ENCODE measurements at places on chromosomes 6 and 20.

GRCh38 chr6:169164986-169165385 is 88.7 kb downstream of the THBS2 start:
- no peak for DNase-seq

DNA sequence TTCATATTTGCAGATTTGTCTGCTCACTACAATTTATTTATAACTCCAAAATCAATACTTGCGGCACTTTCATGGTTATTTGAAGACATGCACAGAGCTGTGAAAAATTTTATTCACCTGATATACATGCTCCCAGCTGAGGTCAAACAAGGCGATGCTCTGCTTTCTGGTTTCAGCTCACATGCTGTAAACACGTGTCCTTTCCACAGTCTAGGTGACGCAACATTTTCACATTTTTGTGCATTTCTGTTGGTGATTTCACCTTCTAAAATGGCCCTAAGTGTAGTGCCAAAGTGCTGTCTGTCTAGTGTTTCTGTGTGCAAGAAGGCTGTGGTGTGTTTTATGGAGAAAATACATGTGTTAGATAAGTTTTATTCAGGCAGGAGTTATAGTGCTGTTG is 650.5 kb downstream of the RNF144B start:
- no peak for DNase-seq

DNA sequence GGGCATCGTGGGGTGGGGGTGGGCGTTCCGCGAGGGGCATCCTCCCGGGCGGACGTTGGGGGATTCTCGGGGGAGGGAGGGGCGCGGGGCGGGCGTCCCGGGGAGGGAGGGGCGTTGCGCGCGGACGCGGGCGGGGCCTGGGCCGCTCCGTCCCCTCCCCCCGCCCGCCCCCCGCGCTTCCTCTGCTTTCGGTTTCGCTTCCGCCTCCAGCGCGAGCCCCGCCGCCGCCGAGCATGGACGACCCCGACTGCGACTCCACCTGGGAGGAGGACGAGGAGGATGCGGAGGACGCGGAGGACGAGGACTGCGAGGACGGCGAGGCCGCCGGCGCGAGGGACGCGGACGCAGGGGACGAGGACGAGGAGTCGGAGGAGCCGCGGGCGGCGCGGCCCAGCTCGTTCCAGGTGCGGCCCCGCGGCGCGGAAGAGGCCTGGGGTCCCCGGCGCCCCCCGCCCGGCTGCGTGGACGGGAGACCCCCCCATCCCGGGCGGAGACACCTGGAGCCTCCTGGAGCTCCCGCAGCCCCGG is at the start of gene OGFR:
Gene OGFR (plus strand): TSS at position 209 of the 528 bp plus-strand sequence. CDS start 25 bp downstream, at position 234.
- peak; percentile 90 for DNase-seq

DNA sequence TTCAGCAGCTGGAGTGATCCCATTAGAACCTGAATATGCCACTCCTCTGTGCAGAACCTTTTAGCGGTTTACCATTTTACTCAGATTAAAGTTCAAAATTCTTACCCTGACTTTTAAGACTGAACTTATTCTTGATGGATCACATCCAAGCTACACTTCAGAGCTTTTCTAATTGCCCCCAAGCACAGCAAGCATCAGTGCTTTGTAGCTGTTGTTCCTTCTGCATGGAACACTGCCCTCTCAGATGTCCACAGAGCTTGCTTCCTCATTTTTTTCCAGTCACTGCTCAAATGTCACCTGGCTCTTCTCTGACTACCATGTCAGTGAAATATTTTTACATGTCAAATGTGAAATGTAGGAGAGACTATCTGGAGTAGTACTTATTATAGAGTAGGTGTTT is 1.6 kb upstream of the SLC35B3 start:
- DNase-seq: no peak

GRCh38 chr6:51531623-51532022 is 555.8 kb downstream of the PKHD1 start:
- no peak for DNase-seq

DNA sequence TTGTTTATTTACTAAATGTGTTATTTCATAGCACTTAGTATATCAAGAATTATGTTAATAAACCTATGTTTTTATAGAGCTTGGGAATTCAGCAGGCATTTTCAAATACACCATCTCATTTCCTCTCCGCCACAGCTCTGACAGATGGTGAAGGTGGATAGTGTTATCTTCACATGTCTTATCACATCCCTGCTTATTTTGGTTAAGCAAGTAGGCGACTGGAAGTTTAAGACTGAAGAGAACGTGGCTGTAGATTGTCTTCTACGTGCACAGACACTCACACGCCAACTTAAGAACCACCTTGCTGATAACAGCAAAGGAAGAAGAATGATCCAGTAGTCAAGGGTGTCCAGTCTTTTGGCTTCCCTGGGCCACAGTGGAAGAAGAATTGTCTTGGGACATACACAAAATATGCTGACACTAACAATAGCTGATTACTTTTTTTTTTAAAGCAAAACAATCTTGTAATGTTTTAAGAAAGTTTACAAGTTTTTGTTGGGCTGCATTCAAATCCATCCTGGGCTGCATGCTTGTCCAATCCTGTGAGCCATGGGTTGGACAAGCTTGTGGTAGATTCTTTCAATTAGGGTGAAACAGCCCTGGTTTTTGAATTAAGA is 43.3 kb upstream of the SCGN start:
- DNase-seq: no peak

DNA sequence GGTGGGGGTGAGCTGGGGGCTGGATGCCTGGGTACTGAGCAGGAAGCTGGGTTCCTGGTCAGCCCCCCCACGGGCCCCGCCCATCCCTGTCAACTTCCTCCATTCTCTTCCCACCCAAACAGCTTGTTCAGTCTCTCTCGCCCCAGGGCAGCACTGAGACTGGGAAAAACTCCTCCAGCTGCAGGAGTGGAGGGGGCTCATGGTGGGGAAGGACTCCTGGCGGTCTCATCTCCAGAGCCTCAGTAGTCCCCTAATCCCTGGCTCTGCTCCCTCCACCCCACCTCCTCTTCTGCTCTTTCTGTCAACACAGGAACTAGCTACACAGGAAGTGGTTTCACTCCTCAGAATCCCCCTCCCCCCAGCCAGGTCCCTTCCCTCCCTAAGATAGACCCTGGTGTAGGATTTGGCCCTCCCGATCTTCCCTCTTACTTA is at the start of gene GPSM3:
Gene GPSM3 (minus strand): TSS at position 36 of the 432 bp plus-strand sequence. CDS start 130 bp downstream, outside the sequence.
- DNase-seq: no peak

DNA sequence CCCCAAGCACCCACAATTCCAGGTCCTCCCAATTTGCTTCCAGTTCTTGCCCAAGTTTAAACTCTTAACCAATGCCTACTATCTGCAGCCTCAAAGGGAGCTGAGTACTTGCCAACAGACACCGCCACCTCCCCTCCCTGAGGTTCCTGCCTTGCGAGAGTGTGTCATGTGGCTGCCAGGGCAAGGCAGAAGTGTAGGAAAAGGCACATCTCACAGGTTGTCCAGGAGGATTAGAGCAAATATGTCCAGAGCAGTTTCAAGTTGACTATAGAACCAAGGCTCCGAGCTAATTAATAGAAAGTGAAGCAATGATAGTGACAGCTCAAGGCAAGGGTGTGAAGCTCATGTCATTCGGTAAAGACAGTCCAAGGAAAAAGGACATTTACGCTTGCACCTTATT is 127.8 kb downstream of the ATXN1 start:
- no peak for DNase-seq

DNA sequence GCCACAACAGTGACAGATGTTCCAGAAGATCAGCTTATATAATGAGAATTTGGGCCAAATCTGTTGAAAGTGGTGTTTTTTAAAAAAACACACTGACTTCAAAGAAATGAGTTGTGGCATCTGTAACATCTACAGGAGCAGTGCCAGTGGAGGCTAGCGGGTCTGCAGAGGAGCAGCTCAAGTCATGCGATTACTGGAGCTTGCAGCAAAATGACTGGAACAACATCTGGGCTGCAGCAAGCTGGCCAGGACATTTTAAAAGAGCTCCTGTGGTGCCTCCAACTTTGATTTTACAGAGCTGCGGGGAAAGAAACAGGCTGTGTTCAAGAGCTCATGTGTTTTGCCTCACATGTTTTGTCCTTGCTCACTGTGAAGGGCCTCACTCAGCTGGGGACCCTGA is 57.2 kb downstream of the TBX18 start:
- no peak for DNase-seq

DNA sequence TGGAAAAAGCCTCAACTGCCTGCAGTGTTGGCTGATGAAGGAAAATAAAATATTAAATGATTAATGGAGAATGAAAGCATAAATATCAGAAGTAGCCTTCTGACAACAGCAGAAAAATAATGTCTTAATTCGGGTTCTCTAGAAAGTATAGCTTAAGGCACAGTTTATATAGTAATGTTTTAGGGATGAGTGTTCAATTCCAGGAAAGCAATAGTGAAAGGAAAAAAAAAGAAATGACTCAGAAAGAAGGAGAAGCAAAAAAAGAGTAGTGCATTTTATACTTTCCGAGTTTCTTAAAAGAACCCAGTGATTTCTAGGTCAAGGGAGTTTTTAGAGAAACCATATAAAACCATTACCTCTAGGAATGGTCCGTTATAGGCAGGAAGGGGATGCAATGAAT is 137.3 kb downstream of the HTR1B start:
- no peak for DNase-seq

- DNase-seq: no peak
Observed at GRCh38 chr6:118660218-118660569, 8.8 kb upstream of the CEP85L start.

DNA sequence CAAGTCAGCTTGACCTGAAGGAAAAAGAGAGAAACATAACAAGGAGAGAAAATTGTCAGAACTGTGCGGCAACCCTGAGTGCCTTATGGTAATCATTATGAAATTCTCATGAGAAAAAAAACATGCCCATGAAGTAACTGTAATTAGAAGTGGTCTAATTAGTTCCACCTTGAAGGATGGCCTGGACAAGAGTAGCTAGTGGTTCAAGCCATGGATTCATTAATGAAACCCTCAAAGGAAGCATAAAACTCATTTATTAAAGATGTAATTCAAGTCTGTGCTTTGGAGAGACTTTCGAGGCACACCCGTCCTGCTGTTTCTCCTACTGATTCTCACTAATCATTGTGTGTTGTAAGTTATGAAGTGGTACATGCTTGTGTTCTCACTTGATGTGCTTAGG is 160.2 kb downstream of the PHF3 start:
- no peak for DNase-seq

GRCh38 chr20:9628141-9628540 is 113.8 kb downstream of the LAMP5 start:
- no peak for DNase-seq

DNA sequence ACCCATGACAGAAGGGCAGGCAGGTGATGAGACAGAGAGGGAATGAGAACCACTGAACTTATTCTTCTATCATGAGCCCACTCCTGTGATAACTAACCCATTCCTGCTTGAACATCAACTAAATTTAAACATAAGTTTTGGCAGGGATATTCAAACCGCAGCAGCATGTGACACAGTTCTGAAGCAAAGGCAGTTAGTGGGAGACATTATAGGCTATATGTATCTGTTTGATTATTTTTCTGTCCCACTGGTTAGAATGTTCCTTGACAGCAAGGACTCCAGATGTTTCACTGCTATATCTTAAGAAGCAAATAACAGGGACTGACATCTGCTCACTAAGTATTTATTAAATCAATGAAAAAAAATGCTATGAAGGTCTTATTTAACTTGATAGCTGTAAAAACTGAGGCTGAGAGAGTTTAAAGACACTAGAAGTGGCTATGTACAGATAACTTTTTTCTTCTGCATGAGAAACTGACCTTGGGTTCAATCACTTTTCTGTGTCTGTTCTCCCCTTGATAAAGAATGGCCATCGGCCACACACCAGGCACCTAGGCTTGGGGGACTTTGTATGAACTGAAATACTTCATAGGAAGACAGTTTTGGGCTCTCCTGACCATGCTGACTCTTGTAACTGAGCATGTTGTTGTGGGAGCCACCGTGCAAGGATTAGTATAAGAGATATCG is 90.9 kb downstream of the CEP162 start:
- no peak for DNase-seq

DNA sequence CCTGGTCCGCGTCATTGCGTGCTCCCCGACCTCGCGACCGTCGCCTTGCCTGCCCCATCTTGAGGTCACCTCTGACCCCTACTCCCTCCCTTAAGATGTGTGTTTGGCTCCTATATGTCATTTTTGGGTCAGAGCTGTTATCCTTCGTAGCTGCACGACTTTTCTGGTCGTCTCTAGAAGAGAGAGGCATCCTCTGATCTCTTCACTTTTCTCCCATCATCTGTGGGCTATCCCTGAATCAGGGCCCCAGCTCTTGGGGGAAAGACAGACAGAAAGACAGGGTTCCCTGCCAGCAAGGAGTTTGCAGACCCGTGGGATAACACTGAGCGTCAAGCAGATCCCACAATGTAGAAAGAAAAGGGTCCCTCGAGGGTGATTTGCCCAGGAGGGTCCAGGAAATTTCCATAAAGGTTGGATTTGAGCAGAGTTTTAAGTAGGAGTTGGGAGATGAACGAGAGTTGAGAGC is 555 bp downstream of the FAM120B start:
- no peak for DNase-seq

DNA sequence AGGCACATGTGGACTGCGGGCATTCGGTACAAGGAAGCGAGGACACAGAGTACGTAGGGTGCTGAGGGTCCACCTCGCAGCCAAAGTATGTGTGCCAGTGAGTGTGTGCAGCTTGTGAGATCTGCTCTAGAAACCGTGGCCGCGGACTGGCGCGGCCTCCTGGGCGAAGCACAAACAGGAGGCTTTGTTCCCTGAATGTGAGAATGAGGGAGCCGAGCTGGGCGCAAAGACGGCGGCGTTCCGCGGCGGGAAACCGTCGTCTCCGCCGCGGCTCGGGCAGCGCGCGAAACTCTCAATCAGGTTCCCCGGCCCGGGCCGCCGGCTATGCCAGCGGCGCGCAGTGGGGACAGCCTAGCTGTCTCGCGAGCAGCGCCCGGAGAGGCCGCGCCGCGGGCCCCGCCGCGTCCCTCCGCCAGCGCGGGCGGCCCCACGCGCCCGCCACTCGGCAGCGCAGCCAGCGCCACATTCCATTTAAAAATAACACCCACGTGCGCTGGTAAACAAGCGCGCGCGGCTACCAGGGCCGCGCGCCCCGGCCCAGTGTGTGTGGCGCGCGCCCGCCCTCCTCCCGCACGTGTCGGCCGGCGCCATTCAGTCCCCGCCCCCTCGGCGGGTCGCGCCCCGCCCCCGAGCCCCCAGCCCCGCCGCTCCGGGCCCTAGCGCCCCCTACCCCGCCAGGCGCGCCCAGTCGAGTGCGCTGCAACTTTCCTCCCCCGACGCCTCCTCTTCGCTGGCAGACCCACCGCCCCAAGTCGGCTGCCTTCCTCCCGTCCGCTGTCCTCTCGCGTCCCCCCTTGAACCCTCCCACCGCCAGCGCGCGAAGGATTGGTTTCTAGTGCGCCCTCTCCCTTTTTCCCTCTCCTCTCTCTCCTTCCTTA is 3.0 kb upstream of the FOXO3 start:
- peak; percentile 81 for DNase-seq

- DNase-seq: no peak
Observed at GRCh38 chr6:91018586-91018985, 431.7 kb upstream of the MAP3K7 start.

DNA sequence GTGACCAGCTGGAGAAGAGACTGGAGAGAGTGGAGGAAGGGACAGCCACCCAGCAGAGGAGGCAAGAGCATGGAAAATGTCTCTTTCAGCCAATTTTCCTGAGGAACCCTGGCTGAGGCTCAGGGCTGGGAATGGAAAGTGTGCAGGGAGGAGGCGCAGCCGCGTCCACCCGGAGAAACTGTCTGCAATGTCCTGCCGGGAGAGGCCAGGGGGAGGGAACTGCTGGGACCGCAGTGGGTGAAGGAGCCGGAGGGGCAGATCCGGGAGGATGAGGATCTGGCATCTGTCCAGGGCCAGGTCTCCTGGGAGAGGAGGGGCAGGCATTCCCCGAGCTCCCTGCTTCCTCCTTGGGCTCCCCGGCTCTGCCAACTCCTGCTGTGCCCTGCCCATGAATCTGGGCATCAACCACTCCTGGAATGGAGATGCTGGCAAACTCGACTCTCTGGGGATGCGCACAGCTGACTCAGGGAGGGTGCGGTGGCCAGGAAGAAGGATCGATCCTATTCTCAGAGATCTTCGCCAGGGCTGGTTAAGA is 17.4 kb upstream of the HM13 start:
- DNase-seq: no peak
